ENCODE measurements at places on chromosomes 3 and 15.
A peak's percentile ranks its signal among the peaks of the same experiment; 100 is the strongest.

GRCh38 chr3:36957862-36958686 lies 13.2 kb upstream of the TRANK1 start:
- DNase-seq, result no peak

- DNase-seq, result no peak
These were observed 35.9 kb downstream of the RARB start for GRCh38 chr3:25463836-25464418.

DNA sequence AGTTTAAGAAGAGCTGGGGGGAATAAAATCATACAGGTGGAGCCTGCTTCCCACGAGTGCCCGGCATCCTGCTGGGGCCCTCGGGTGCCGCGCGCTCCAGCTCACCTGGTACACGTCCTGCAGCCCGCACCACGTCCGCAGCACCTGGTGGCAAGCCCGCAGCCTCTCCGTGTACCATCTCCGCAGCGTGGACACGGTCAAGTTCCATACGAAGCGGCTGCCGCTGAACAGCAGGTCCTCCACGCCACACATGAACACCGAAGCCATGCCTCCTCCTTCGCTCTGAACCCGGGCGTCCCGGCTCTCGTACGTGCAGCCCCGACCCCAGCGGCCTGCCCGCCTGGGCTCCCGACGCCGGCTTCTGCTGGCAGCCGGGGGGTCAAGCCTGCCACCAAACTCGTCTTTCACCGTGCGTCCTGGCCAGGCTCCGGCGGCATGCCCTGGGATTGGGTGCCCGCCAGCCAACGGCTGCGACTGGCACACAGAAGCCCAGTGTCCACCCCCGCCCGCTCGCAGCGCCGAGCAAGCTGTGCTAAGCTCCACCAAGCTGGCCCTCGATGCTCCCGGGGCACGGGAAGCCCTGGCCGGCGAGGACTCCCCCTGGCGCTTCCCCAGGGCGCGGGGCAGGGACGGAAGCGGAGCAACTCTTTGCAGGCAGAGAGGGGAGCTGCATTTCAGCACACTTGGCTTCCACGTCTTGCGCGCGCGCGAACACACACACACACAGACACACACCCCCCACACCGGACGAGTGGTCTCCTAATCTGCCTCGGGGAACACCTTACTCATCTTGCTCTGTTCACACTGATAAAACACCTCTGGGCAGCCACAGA lies at the start of gene FRMD4B:
TSS of gene FRMD4B (minus strand) at position 366 of the 833 bp plus-strand sequence. CDS start at position 267, 99 bp downstream.
- no peak for DNase-seq

DNA sequence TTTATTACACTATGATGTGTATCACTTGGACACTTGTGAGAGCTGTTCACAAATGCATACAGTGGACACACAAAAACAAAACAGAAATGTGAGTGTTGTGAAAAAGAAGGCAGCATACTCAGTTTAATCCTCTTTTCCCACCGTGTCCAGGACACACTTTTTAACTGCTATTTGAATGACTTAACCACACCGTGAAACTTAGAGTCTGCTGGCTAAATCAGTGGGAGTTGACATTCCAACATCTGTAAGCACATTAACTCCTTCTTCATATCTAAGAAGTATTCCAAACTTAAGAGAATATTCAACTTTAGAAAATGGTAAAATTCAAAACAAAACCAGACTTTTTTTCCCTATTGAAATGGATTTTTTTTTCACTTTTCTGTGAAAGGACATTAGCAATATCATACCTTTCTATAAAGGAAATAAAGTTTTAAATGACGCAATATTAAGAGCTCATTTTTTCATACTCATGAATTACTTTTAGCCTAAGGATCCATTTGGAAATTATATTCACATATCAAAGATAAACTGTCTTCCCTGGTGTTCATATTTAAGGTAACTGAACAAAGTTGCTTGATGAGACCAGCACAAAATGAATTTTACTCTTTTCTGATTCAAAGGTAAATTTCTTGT lies 316.6 kb downstream of the RBMS3 start:
- DNase-seq, result no peak

DNA sequence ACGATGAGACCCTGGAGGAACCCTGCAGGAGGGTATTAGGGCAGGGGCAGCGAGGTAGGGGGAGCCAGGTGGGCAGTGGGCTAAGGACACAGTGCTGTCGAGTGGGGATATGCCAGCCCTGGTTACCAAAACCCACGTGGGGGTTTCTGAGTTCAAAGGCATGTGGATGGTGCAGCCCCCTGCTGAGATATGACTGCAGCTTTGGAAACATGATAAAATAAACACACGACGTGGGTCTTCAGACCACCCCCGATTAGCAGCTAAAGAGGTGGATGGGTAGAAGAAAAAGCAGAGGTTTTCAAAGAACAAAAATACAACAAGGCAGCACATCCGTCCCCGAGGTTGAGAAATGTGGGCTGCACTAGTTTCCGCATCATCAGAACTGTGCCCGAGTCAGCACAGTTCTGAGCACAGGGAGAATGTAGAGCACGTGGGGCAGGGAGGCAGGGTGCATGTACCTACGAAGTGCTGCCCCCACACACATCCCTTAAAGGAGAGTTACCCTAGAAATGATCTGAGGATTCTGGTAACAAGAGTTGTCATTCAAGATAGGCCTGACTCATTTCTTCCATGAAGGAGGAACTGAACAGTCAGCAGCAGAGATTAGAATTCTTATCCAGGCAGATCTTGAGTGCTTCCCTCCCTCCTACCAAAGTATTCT lies 121.3 kb downstream of the RPLP1 start:
- DNase-seq, result peak; percentile 42

DNA sequence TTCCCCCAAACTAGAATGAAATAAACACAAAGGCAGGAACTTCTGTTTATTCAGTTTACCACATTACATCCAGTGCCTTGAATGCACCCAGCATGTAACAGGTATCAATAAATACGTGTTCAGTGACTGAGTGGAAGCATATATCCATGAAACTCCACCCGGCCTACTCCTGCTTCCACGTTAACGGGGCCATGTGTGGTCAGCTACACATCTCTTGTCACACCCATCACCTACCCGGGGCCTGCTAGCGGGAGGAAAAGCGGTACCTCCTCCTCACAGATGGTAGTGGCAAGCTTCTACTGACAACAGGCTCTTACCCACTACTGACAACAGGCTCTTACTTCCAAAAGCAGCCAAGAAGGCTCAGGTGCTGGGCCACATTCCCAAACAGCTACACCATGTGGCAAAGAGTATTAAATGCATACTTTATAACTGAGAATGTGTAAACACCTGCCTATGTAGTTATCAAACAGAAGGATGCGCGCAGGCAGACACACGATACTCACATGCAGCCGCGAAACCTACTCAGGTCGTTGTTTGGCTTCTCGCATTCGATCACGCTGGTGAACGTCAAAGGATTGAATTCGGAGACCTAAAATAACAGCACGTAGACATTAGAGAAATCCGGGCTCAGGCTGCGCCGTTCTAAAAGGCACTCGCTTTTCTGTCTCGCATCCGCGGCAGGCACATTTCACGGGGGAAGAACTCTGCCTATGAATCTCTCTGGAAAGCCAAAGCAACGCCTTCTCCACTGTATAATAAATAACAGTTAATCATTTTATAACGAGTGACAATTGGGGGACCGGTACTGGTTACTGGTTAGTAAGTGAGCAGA lies 127.4 kb downstream of the ATP10A start:
- DNase-seq, result no peak

GRCh38 chr3:143416229-143416628 lies 296.7 kb downstream of the CHST2 start:
- DNase-seq, result no peak

DNA sequence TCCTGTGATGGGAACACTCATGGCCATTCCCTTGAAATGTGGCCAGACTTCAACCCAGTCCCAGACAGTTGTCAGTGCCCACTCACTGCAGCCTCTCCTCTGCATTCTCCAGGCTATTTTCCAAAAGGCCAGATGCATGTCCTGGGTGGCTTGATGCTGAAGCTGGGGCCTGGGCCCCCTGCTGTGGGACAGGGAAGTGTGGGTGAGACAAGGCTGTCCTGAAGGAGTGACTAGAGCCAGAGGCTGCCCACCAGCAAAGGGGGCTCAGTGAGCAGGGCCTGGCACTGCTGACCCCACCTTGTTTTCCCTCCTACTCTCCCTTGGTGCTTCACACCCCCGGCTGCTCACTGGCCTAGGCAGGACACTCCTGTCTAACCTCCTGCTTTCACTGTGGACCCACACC lies 11.9 kb downstream of the CISH start:
- DNase-seq, result no peak

- no peak for DNase-seq
These were observed 215.6 kb upstream of the AZI2 start for GRCh38 chr3:28564211-28564610.

- DNase-seq, result no peak
These were observed 52.4 kb upstream of the SRGAP3 start for GRCh38 chr3:9301798-9302197.

DNA sequence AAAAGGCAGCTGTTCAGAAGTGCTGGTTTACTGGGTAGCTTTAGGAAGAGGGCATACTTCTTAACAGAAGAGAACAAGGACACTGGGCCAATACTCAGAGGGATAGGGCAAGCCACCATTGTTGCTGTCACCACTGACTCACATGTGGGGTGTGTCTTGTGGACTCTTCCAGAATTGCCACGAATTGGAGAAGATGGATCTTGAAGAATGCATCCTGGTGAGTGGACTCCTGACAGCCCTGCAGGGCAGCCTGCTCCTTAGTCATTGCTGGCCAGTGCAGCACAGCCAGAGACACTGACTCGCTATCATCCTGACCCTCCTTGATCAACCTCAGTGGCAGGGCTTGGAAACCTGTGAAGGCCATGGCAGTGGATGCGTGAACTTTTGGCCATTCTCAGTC lies 62.3 kb downstream of the UBP1 start:
- no peak for DNase-seq

DNA sequence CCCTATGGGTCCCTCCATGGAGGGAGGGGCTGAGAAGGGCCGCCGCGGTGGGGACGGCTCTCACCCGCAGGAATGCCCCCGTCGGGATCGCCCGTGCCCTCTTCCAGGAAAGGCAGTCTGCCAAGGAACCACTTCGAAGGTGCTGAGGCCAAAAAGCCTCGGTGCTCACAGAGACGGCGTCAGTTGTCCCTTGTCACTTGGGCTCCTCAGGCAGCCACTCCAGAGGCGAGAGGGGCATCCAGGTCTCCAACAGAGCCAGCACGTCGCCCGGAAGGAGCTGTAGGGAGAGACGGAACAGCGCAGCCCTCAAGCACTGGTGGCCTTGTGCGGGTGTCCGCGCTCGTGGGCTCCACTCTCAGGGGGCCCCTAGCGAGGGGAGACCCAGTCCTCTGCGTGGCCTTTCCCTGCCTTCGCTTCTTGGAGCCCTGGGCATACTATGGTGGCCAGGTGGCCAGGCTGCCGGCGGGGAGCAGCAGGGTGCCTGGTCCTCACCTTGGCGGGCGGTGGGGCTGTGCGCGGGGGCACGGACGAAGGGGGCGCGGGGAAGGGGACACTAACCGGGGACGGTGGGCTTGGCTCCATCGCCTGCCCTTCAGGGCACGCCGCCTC lies 994 bp downstream of the MESP1 start:
- DNase-seq, result no peak

GRCh38 chr15:84034578-84035398 lies 200.8 kb upstream of the GOLGA6L4 start:
- no peak for DNase-seq

DNA sequence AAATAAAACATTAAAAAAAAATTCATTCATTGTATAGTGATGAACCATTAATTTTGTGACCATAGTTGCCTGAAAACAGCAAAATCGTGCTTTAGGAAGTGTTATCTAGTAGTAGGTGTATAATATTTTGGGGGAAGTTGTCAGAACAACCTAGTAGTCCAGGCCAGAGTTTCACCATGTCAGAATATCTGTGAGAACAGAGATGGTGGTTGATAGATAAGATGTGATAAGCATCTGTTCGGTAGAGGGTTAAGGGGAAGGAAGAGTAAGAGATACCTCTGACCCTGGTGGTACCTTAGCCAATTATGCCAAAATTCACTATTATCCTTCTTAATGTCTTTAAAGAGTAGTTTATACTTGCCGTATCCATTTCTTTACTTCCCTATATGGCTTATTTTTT lies 113.8 kb downstream of the MITF start:
- no peak for DNase-seq

DNA sequence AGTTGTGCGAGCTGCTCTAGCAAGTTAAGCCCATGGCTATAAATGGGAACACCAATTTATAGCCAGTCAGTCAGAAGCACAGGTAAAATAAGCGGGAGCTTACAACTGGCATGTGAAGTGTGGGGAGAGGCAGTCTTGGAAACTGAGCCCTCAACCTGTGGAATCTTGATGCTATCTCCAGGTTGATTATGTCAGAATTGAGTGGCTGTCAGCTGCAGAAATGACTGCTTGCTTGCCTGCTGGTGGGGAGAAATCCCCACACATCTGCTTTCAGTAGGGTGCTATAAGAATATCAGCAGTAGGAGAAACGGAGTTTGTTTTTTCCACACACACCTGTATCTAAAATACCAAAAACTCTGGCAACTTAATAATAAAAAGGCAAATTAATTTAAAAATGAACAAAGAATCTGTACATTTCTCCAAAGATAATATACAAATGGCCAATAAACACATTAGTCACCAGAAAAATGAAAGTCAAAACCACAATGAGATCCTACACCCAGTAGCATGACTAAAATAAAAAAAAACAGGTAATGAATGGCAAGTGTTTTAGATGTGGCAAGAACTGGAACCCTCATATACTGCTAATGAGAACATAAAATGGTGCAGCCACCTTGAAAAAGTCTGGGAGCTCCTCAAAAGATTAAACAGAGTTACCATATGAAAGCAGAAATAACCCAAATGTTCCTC lies 26.0 kb upstream of the MAP4 start:
- no peak for DNase-seq

DNA sequence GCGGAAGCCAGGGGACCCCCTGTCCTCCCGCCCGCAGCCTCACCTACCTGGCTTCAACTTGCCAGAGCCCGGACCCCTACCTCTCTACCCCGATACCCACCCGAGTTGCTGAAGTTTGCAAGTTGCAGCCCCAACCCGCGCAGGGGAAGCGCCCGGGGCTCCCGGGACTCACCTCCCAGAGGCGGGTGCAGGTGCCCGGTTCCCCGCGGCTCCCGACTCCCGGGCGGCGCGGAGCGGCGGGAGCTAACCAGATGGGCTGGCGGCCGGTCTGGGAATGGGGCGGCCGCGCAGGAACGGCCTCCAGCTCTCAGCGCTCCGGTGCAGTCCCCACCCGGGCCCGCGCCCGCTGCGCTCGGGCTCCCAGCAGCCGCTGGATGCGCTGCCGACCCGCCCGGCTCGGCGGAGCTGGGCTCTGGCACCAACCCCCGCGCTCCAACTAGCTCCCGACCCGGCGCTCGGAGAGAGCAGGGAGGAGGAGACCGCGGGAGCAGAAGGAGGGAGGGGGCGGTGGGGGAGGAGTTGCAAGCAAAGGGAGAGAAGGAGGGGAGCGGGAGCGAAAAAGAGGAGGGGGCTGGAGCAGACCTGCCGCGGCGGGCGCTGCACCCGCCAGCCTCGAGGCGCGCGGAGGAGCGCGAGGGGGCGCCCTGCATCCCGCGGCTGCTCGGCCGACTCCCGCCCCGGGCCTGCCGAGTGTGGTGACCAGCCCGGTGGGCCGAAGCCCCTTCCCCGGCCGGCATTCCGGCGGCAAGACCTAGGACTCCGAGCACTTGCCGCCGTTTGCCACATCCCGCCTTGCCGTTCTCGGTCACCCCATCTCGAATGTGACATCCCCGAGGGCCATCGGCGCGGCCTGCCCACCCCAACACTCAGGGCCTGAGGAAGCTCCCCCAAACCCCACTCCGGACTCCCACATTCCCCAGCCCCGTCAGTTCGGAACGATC lies at the start of gene SEMA5B:
TSS of gene SEMA5B (minus strand) at position 472 of the 941 bp plus-strand sequence. CDS start 66,500 bp downstream, outside the sequence.
- DNase-seq, result no peak
